ENCODE measurements at places on chromosomes 7 and 10. TPM values are rescaled to one million over a fixed set of nuclear protein-coding genes. Genes with fewer than 3 reads are reported as not detected.

Gene FFAR4
- 88.1 TPM for total RNA-seq

Gene TYW1B
- 2.5 TPM for total RNA-seq

Gene OR2A1
- total RNA-seq, result not detected

Gene LIPM
- not detected for total RNA-seq

Gene ZNF487
- 16.1 TPM for total RNA-seq

Gene ANKRD7
- not detected for total RNA-seq

DNA sequence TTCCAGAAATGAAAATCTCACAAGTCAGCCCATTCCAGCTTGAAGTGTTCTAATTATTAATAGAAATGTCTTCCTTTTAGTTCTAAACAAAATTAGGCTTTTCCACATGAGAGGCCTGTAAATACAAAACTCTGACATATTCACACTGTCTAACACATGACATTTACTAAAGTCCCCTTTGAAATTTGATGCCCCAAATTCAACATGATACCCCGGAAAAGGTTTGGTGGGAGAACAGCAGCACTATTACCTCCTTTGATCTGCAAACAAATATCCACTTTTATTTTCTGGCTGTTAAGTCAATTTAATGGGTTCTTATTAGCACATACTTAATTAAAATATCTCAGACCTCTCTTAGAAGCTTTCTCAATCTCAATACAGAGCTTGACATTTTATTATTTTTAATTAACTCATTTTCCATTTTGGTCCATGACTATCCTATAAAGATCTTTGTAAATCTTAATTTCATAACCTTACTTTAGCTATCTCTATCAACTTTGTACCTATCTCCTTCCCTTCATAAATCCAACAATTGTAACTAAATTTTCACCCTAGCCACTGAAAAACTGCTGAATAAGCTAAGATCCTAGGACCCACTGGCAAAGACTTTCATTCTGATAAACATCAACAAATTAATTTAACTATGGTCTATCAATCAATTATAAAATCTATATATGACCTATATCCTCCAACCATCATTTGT lies 63.2 kb downstream of the USP6NL start:
- DNase-seq, result no peak

DNA sequence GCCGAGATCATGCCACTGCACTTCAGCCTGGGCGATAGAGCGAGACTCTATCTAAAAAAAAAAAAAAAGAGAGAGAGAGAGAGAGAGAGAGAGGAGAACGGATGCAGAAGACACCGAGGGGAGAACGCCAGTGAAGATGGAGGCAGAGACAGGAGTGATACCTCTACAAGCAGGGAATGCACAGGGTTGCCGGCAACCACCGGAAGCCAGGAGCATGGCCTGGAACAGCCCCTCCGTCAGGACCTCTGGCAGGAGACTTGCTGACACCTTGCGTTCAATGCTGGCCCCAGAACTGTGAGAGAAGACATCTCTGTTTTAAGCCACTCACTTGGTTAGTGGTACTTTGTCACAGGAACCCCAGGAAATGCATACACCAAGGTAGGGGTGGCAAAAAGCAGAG lies 38.1 kb upstream of the DUSP5 start:
- DNase-seq, result no peak

DNA sequence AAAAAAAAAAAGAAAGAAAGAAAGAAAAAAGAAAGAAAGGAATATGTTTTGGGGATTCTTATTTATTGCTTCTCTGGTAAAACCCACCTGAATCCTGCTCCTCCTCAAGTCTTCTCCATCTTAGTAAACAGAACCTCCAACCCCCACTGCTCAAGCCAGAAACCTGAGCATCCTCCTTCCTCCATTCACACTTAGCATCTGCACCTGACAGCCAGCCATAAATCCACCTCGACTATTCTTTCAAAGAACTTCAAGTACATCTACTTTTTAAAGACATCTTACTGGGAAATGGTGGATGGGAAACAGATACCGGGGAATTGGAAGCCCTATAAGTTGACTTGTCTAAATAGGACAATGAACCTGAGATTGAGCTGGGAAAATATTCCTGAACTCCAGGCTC lies 519.9 kb upstream of the DPP6 start:
- DNase-seq, result no peak

GRCh38 chr7:84582747-84583146 lies 388.2 kb upstream of the SEMA3A start:
- no peak for DNase-seq

DNA sequence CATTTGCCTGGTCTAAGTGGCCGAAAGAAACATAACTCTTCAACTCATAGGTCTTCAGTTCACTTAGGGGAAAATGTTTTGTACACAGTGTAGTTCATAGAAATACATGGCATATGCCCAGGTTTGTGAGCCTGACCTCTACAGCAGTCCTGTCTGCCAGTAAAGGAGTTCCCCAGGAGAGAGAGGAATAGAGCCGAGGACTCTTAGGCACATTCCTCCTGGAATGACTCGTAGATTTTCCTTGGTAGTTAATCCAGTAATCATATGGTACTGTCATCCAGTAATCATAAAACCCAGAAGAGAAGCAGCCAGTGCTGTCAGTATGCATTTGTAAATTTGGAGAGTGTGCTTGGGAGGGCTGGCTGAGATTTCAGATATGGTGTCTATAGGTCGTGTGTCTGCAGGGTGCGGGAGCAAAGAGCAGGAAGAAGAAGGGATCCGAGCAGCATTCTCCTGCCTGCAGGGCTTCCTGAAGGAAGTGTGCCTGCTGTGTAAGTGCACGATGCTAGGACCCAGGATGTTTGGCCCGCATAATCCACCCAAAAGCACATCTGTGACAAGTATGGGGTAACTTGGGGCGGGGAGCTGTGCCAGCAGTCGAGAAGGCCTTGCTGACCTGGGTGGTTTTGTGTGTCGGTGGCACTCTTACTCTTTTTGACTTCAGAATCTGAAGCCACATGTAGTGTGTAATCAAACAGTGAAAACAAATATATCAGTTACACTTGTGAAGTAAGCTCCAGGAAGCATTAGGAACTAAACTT lies 13.9 kb downstream of the EIF4H start:
- DNase-seq, result no peak

All from HT-29 (cell line).